ENCODE measurements at places on chromosomes 5 and 9.

GRCh38 chr9:33943389-33943788 lies 105.3 kb downstream of the UBAP2 start:
- DNase-seq = no peak

- no peak for DNase-seq
Observed at GRCh38 chr9:97311798-97312500, 4.5 kb downstream of the CCDC180 start.

GRCh38 chr5:114435885-114436299 lies 74.0 kb downstream of the KCNN2 start:
- no peak for DNase-seq

GRCh38 chr9:119369680-119370366 lies 588 bp upstream of the BRINP1 start:
- no peak for DNase-seq

DNA sequence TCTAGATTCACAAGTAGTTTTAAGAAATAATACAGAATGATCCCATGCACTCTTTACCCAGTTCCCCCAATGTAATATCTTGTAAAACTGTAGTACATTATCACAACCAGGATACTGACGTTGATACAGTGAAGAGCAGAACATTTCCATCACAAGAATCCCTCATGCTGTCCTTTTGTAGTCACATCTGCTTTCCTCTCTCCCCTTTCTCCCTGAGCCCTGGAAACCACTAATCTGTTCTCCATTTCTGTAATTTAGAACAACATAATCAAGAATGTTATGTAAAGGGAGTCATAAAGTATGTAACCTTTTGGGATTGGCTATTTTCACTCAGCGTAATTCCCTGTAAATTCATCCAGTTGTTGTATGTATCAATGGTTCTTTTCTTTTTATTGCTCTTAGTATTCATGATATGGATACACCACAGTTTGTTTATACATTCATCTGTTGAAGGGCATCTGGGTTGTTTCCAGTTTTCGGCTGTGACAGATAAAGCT lies 61.1 kb downstream of the ERCC6L2 start:
- no peak for DNase-seq

- no peak for DNase-seq
Observed at GRCh38 chr9:111001526-111001925, 36.7 kb downstream of the LPAR1 start.

GRCh38 chr5:151144275-151144674 lies 13.3 kb downstream of the ANXA6 start:
- DNase-seq = no peak

Data from activated CD8-positive, alpha-beta memory T cell treated with anti-CD3 and anti-CD28 coated beads for 48 hours (primary cell).